ENCODE measurements at places on chromosomes 4 and X. TPM values are rescaled to one million over a fixed set of nuclear protein-coding genes. Genes with fewer than 3 reads are reported as not detected.

PRIMPOL gene
- 12.8 TPM for total RNA-seq

LEF1 gene
- total RNA-seq: 0.69 TPM

AKAP4 gene
- not detected for total RNA-seq

BANK1 gene
- 0.05 TPM for total RNA-seq

HELQ gene
- 7.1 TPM for total RNA-seq

BMX gene
- total RNA-seq: not detected

KCTD8 gene
- not detected for total RNA-seq

WNK3 gene
- 0.67 TPM for total RNA-seq

ABCB7 gene
- total RNA-seq: 35.6 TPM

DMP1 gene
- 0.02 TPM for total RNA-seq

OTC gene
- total RNA-seq: not detected

FAT4 gene
- 12.3 TPM for total RNA-seq

GAGE13 gene
- not detected for total RNA-seq

GABRG1 gene
- 0.92 TPM for total RNA-seq

MGARP gene
- total RNA-seq: 0.32 TPM

CXCR3 gene
- not detected for total RNA-seq

LINC00632 gene
- total RNA-seq: 45.1 TPM

TCEAL1 gene
- 38.9 TPM for total RNA-seq

GYG2 gene
- 9.7 TPM for total RNA-seq

APBB2 gene
- 32.2 TPM for total RNA-seq

OTUD6A gene
- not detected for total RNA-seq

SMIM10 gene
- total RNA-seq: 3.2 TPM

POU3F4 gene
- not detected for total RNA-seq

ZFYVE28 gene
- total RNA-seq: 10.0 TPM

SUPT20HL1 gene
- not detected for total RNA-seq

SHISA3 gene
- 0.58 TPM for total RNA-seq

Data from NCI-H460 (cell line).